Motor neuron (in vitro differentiated cells): ENCODE measurements at places on chromosomes 5 and 9.

DNA sequence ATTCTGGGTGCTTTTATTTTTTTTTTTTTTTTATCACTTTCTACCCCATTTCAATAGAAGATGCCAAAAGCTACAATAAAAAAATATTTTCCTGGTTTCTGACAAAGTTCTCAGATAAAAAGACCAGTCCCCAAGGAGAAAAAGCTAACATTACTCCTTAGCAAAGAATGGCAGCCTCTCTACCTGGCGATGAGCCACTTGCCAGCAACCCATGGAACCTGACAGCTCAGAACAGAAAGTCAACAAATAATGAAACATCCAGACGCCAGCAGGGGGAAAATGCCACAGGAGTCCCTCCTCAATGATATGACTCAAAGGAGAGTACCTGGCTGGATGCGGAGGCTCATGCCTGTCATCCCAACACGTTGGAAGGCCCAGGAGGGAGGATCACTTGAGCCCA is 123.2 kb downstream of the MYO10 start:
- no peak for ATAC-seq

- ATAC-seq = no peak
Measured at GRCh38 chr9:83649080-83649479, 26.1 kb downstream of the IDNK start.

DNA sequence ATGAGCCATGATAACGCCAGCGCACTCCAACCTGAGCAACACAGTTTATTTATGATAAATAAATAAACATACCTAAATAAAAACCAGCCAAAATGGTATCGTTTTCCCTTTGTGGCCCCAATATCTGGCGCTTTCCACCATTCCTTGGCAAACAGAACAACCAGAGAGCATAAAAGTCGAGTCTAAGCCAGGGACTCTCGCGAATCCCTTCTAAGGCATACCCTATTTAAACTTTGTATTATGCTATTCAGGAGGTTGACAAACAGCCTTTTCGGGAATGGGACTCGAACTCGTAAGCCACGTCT is 386 bp upstream of the MATR3 start:
- ATAC-seq = no peak

DNA sequence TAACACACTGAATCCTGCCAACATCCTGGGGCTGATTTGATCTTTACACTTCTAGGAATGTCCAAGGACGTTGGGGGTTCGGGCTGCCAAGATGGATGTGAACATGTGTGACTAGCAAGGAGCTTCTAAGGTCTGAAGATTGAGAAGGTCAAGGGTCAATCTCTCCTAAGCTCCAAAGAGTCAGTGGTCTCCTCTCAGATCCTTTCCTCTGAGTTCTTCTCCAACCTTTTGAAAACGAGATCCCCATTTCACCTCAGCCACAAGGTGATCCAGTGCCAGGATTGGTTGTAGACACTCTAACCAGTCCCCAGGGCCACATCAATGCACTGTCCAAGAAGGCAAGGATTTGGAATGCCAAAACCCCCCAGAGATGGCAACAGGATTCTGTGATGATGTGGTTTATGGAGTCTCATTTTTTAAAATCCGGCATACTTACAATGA is 266.8 kb downstream of the NDUFS4 start:
- no peak for ATAC-seq

DNA sequence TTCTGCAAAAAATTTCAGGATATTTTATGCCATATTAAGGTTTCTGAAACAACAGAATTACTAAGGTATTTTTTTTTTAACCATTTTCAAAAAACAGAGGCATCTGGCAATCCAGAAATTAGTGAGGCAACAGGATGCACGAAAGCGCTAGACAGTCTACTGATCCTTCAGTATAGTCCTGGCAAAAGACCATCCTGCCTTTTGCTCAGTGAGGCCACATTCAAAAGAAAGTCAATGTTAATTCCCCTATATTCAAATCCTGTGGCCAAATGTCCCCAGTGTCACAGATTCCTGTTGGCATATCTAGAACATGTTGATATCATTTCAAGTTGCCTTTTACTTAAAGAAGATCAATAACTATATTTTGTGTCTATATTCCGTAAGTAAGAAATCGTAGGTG is 13.1 kb upstream of the NFIB start:
- ATAC-seq = no peak

GRCh38 chr5:43432486-43433375 is 20.5 kb upstream of the CCL28 start:
- no peak for ATAC-seq
